ENCODE measurements at places on chromosomes 7 and 10.

- no peak for DNase-seq
These were observed 18.0 kb upstream of the USP54 start for GRCh38 chr10:73609116-73609515.

DNA sequence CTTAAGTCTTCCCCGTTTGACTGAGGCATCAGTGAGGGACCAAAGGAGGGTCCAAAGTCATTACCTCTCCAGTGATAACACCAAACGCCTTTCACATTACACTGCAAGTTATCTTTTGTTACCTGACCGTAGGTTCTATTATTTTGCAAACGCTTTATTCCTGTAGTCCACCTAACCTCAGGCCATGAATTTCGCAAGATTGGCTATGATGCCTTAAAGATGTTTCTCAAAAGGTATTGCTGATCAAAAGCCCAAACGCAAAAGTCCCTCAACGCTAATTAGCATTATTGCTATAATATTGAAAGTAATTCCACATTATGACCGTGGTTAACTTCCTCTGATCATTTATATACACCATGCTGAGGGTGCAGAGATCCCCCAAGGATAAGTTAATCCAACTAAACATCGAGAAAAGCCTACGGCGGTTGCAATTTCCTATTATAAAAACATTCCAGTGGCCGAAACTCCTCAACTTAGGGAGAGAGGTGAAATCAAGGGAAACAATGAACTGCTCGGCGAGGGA is 649 bp downstream of the DNA2 start:
- DNase-seq, result no peak

DNA sequence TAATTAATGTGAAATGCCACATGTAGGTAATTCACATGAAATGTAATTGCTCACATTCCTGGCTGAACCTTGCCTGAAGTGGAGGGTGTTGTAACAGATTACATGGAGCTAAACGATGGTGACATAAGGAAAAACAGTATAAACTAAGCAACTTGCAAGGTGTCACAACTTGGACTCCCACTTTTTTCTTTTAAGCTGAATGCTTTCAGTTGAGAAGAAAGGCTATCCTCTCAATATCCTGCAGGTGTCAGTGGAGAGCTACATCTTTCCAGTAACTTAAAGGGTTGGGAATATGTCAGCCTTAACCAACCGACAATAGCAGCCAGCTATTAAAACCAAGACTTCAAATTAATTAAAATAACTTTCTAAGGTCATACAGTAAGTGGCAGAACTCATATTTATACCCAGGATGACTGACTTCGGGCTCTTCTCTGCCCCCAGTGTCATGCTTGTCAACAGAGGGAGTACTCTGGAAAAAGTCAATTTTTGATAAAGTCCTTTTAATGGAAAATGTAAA is 33.7 kb downstream of the NRBF2 start:
- DNase-seq, result no peak

- no peak for DNase-seq
These were observed 757.0 kb upstream of the C7orf33 start for GRCh38 chr7:147833557-147833956.

DNA sequence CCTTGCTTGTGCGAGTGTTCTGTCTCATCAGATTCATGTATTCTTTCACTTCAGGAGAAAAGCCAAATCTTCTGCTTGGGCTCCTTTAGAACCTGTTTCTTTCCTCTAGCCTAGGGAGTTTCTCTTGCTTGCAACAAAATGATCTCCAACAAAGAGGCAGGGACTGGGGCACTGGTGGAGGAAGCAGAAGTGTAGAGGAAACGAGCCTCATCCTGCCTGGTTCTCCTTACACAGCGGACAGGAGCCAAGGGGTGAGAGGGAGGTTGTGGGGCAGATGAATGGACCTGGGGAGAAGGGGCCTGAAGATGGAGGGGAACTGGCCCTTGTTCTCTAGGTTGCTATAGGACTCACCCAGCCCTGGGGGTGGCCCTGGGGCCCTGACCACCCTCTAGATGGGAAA is 141.1 kb downstream of the PKD1L1 start:
- DNase-seq, result no peak

DNA sequence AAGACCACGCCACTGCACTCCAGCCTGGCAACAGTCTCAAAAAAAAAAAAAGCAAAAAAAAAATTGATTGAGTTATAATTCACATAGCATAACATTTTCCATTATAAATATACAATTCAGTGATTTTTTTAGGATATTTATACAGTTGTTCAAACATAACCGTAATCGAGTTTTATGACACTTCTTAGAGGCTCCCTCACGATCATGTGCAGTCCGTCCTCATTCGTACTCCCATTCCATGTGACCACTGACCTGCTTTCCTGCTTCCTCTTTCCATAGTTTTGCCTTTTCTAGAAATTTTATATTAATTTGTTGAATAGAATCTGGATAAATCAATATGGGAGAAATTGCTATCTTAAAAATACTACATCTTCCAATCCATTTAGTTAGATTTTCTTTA is 45.7 kb downstream of the VTI1A start:
- DNase-seq, result no peak

GRCh38 chr7:155230169-155230593 is 67.5 kb upstream of the INSIG1 start:
- DNase-seq, result no peak

DNA sequence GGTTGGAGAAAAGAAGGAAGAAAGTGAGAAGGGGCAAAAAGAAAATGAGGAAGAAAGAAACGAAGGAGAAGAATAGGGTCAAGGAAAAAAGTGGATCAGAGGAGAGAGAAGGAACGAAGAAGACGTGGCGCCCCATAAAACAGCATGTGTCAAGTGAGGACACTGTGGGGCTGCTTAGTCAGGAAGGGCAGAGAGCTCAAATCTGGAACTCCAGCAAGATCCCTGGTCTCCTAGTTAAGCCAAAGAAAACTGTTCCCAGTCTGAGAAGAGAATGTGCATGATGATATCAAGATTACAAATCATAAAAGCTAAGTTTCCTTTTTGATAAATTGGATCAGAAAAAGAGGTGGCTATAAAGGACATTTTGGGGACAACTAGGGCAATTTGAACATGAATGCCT is 33.0 kb downstream of the CREB3L2 start:
- DNase-seq, result no peak

DNA sequence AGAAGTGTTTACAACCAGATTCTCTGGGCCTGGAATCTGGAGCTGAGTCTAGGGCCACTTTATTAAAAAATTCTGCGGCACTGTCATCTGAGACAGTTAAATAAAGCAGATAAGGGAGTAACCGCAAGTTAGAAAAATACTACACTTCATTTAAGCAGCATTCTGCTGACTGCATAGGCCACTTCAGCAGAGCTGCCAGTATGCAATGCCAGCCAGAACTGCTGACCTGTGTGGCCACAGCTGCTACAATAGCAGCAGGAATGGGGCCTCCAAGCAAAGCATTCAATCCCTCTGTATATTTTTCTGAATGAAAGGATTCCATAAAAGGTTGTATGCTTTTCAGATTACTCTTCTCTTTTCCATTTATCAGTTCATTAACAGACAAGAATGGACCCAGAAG is 136.0 kb downstream of the COL28A1 start:
- DNase-seq, result no peak
